ENCODE measurements at places on chromosomes 3 and 15.

DNA sequence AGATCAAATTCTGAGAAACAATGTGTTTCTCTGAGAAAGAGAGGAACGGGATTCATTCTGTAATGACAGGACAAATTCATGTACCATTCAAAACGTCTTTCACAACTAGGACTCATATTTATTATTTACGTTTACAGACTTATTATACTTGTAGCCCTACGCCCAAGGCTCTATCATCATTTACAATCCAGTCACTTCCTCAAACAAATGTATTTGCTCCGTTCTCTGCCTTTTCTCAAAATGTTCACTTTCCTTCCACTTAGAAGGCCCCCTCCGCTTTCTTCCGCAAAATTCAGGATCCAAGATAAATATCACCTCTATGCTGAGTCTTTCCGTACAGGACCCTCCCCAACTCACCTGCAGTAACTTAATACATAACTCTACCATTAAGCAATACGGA, 745 bp downstream of the RSL24D1 start:
- DNase-seq, result no peak

DNA sequence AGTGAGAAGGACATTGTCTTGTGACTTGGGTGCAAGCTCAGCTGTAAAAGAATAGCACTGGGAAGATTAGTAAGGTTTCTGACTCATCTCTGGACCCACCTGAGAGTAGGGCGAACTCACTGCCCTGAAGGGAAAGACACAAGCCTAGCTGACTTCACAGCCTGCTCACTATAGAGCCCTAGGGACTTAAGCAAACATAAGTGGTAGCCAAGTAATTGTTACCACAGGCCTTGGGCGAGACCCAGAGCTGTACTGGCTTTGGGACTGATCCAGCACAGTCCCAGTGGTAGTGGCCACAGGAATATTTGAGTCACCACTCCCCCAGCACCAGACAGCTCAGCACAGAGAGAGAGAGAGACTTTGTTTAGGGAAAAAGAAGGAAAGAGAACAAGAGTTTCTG, 429.9 kb downstream of the TBL1XR1 start:
- DNase-seq, result no peak

GRCh38 chr3:120983841-120984240, 75.8 kb downstream of the STXBP5L start:
- DNase-seq, result no peak

- no peak for DNase-seq
Measured at GRCh38 chr3:29759411-29760225, 478.7 kb downstream of the RBMS3 start.

DNA sequence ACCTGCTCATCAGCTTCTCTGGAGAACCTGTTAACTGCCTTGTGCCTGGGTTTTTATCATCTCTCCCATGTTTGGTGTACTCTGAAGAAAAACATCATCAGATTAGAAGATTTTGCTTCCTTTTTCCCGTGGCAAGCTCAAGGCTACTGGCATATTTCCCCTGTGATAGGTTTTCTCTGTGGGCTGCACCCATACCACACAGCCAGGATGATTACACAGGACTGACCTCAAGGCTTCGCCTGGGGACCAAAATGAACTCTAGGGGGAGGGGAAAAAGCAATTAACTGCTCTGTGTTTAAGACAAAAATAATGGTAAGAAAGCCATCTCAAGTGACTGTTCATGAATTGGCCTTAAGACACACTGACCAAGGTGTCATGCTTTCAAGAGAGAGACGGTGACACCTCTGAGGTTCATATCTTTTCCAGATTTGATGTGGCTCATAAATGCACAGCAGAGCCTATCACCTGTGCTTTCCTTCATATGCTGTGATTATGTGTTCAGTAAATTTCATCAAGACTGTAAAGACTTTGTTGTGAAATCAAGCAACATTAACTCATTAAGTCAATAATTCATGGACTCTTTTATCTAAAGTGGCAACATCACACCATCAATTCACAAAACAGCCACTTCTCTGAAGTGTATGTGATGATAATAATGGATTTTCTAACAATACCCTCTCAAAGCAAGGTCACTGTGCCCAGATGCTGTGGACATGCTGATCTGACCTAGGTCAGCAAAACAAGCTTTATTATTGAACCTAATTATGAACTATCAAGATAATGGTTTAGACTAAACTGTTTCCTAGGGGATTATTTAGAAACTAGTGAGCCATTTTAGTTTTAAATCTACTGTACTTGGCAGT, 427.9 kb downstream of the WDR72 start:
- DNase-seq, result no peak

- DNase-seq, result no peak
Measured at GRCh38 chr15:44542596-44542995, 5.6 kb downstream of the EIF3J start.

DNA sequence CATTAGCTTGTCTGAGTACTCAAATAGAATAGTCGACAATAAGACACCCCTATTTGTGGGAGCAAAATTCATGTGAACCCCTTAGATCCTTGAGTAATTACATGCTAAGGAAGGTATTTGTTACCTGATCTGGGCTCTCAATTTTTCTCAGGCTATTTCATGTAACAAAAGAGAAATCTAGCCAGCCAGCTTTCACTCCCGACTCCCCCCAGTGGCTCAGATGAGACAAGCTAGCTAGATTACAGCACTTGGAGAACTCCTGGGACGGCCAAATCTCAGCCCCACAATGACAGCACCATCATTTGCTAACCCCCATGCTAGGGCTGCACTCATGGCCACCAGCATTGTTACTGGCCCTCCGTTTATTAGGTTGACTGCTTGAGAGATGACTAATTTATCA, 41.3 kb downstream of the GLDN start:
- DNase-seq, result no peak

GRCh38 chr3:88912294-88912877, 195.0 kb upstream of the EPHA3 start:
- DNase-seq, result no peak
